ENCODE measurements at places on chromosomes 12 and 14.

- DNase-seq = peak; percentile 70
Measured at GRCh38 chr14:67571275-67571990, 28.6 kb downstream of the PIGH start.

GRCh38 chr14:74364271-74364880 is 16.1 kb downstream of the VRTN start:
- no peak for DNase-seq

DNA sequence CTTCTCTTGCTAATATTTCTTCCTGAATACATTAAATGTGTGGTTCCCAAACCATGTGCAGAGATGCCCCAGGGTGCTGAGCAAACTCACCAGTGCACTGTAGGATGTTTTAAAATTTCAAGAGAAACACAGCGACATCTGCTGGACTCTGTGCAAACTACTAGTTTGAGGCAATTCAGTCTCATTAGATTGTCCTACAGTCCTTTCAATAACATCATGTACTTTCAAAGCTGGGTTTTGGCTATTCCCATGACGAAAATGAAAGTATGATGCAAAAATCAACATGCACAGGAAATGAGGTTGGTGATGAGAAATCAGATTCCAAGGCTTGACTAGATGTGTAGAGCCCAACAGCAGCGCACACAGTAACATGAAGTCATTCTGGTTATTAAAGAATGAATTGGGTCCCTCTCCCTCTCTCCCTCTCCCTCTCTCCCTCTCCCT is 66.3 kb downstream of the CLIP1 start:
- peak; percentile 53 for DNase-seq

GRCh38 chr12:96094201-96094600 is 58.8 kb upstream of the LTA4H start:
- no peak for DNase-seq

Data from activated naive CD4-positive, alpha-beta T cell treated with Interleukin-2 at 50 U/mL for 16 hours (primary cell).